Stimulated activated CD4-positive, alpha-beta T cell treated with anti-CD3 and anti-CD28 coated beads, Interleukin-2, amount 100 ng/mL, for 24 hours (primary cell): ENCODE measurements at places on chromosomes 16 and 17.

GRCh38 chr17:1576500-1576899, 13.9 kb upstream of the PITPNA start:
- no peak for DNase-seq

- DNase-seq = no peak
These were observed 16.6 kb downstream of the CHAD start for GRCh38 chr17:50451943-50452629.

GRCh38 chr16:19179546-19180490, 11.8 kb downstream of the SYT17 start:
- DNase-seq = peak; percentile 66

GRCh38 chr16:55184052-55184451, 140.0 kb upstream of the IRX6 start:
- no peak for DNase-seq

DNA sequence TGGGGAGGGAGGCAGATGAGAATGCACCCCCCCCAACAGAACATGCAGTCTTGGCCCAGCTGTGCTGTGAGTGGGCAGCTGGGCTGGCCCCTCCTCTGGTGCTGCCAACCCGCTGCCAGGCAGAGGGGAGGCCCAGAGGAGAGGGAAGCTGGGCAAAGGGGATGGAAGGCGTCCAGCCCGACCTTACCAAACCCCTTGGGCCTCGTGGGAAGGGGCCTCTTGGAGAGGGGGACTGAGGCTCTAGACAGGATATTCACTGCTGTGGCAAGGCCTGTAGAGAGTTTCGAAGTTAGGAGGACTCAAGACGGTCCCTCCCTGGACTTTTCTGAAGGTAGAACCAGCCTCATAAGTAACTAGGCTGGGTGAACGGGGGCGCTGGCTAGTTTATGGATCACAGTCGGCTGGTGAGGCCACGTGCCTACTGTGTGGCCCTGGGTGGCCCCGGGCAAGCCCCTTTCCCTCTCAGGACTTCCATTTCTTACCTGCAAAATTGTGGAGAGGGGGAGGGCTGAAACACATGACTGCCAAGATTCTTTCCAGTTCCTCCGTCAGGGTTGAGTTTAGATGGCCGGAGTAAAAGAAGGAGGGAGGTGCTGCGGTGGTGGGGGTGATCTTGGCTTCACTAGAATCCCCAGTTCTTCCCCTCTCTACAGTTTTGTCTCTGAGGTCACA, 857 bp upstream of the STAT5A start:
- peak; percentile 54 for DNase-seq

DNA sequence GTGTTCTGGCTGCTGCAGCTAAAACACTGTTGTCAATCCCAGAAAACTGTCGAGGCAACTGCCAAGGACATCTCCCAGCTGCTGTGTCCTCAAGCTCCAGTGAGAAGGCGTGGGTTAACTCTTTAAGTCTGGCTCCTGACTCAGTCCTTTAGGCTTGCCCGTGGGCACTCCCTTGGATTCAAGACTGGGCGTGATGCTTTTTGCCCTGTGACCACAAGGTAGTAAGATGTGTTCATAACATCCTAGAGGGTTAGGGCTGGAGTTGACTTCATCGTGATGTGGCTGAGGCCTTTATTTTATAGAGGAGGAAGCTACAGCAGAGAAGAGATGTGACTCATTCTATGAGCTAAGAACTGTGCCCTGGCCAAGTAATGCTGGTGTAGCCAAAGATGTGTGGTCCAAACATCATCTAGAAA, 50.9 kb upstream of the TEKT3 start:
- DNase-seq = no peak
